Activated naive CD4-positive, alpha-beta T cell treated with anti-CD3 and anti-CD28 coated beads for 36 hours (primary cell): ENCODE measurements at places on chromosomes 16 and 17. TPM values are rescaled to one million over a fixed set of nuclear protein-coding genes. Genes with fewer than 3 reads are reported as not detected.

Gene ZMYND15
- total RNA-seq: 0.17 TPM

Gene ASIC2
- total RNA-seq: not detected

Gene C17orf67
- total RNA-seq: 1.9 TPM

Gene HAPSTR1
- 41.2 TPM for total RNA-seq

Gene ALOX15B
- total RNA-seq: not detected

Gene SMIM36
- not detected for total RNA-seq

Gene NPIPB13
- total RNA-seq: 6.8 TPM

Gene CD79B
- 24.2 TPM for total RNA-seq

Gene ZDHHC7
- total RNA-seq: 16.6 TPM
